ENCODE measurements at places on chromosomes 4 and X. TPM values are rescaled to one million over a fixed set of nuclear protein-coding genes. Genes with fewer than 3 reads are reported as not detected.

Gene TRAM1L1
- polyA plus RNA-seq: 21.9 TPM

Gene RTL5
- 22.7 TPM for polyA plus RNA-seq

Gene POLR2B
- 119 TPM for polyA plus RNA-seq

Gene LRIT3
- polyA plus RNA-seq: 0.82 TPM

Gene VSIG4
- 3.6 TPM for polyA plus RNA-seq

Gene ASB12
- polyA plus RNA-seq: 0.96 TPM

Gene PDE6B
- 50.5 TPM for polyA plus RNA-seq

Gene FAM114A1
- 34.9 TPM for polyA plus RNA-seq

Gene USP17L13
- polyA plus RNA-seq: not detected

Gene USO1
- polyA plus RNA-seq: 75.7 TPM

Gene SLC9B1
- 2.9 TPM for polyA plus RNA-seq

Gene C4orf54
- 0.81 TPM for polyA plus RNA-seq

Gene SMARCA1
- 99.9 TPM for polyA plus RNA-seq

GRCh38 chr4:125940426-125940825, 625.7 kb downstream of the FAT4 start:
- no peak for DNase-seq

- no peak for DNase-seq
Observed at GRCh38 chrX:132855780-132856341, 102.6 kb downstream of the HS6ST2 start.

DNA sequence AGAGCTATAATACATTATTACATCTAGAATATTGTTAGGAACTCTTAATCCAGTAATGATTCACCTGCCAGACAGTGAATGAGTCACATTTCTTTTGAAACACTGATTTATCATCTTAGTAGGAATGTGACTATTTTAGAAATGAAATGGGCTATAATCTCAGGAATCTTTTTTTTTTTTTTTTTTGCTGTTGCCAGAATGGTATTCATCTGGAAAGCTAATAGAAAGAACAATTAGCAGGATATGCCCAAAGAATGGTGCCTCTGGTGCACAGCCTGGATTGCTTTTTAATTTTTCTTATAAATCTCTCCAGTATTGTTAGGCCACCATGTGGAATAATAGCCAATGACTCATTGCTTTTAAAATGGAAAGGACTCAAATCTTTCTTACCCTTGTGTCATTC, 181.1 kb upstream of the SMIM31 start:
- DNase-seq: no peak

GRCh38 chr4:148162519-148162918, 279.7 kb downstream of the NR3C2 start:
- DNase-seq: no peak

DNA sequence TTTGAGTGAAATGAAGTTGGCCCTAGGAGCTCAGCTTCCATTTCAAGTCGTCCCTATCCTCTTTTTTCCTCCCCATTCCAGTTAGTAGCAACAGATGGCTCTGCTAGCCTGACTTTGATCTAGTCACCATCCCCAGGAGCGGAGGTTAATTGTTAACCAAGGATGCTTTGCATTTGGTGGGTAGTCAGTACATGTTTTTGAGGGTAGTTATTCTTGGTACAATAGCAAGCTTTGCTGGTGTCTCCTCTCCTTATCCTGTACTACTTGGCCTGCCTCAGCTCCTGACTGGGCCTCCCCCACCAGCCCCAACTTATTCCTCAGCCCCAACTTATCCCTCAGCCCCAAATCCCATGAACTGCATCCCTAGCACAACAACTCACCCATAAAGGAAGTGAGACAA, 14.8 kb upstream of the RTL5 start:
- no peak for DNase-seq

GRCh38 chrX:53163436-53163835, 61.6 kb downstream of the KDM5C start:
- no peak for DNase-seq

GRCh38 chr4:17491196-17491595, 20.7 kb downstream of the QDPR start:
- DNase-seq: no peak

GRCh38 chrX:111041018-111041462, 55.0 kb upstream of the PAK3 start:
- DNase-seq: no peak

DNA sequence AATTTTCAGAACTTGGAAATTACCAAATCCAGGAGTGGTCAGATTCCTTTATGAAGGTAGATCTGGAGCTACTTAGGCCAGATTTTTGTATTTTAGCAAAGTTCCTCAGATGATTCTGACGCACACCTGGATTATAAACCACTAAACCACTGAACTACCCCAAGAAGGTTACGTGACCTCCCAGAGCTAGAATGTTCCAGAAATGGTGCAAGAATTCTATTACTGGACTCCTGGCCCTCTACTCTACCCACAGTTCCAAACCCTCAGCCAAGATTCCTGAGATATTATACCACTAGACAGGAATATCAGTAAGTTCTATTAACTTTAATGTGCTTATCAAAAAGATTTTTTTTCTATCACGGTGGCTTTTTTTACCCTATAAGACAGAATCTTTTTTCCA, 67.1 kb downstream of the ABCG2 start:
- DNase-seq: no peak

DNA sequence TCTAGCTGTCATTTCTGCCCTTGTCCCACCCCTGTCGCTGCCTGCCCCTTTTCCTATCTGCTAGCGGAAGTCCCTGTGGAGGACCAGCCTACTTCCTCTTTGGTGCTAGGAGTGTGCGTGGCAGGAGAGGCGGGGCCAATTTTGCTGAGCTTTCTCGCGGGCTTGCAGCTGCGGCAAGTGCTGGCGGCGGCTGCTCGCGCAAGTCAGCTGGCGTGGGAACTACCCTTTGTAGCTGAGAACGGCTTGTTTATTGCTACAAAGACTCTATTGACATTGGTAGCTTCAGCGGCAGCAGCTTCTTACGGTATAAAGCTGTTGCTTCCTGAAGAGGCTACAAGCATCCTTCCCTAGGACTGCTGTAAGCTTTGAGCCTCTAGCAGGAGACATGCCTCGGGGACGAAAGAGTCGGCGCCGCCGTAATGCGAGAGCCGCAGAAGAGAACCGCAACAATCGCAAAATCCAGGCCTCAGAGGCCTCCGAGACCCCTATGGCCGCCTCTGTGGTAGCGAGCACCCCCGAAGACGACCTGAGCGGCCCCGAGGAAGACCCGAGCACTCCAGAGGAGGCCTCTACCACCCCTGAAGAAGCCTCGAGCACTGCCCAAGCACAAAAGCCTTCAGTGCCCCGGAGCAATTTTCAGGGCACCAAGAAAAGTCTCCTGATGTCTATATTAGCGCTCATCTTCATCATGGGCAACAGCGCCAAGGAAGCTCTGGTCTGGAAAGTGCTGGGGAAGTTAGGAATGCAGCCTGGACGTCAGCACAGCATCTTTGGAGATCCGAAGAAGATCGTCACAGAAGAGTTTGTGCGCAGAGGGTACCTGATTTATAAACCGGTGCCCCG, at the start of gene MAGEH1:
TSS of gene MAGEH1 (plus strand) at position 138 of the 843 bp plus-strand sequence. CDS start at position 386, 248 bp downstream.
- DNase-seq: no peak

GRCh38 chr4:3465698-3466671, 2.9 kb downstream of the DOK7 start:
- no peak for DNase-seq

DNA sequence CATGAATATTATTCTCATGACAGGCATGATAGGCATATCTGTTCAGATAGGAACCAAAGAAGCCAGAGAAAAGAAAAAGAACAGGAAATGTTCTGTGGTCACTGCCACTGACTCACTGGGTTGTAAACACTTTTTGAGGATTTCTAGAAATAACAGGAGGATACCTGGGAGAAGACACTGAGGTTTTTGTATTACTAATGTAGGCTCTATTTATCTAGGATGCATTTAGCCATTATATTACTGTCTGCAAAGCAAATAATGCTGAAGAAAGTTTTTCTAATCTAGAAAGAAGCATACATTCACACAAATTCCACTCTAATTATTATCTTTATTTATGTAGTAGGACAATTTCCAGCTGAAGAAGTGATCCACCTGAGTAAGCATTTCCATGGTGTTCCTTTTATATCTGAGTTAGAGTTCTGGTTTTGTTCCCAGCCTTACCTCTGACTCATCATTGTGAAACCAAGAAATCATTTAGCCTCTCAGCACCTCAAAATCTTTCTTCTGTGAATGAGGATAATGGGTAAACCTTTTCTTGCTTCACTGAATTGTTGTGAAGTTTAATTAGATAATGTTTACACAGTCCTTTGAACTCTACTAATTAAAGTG, 40.2 kb upstream of the EPGN start:
- DNase-seq: no peak

DNA sequence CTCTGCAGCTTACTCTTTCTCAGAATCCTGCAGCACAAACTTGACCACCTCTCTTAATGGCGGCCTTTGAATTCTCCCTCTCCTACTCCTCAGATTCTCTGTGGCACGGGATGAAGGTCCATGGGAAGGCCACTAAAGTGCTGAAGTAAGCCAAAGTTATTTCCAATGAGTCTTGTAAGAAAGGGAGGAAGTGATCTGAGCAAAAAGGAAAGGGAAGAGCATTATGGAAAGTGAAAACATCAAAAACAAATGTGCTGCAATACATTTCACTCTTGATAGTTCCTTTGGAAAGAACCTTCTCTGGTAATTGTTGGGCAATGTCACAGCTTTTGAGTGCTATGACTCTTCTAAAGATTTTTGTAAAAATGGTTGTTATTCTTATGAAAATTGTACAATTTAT, 54.3 kb upstream of the CAMK2D start:
- no peak for DNase-seq

GRCh38 chr4:7735961-7736360, 203.7 kb downstream of the AFAP1 start:
- no peak for DNase-seq

DNA sequence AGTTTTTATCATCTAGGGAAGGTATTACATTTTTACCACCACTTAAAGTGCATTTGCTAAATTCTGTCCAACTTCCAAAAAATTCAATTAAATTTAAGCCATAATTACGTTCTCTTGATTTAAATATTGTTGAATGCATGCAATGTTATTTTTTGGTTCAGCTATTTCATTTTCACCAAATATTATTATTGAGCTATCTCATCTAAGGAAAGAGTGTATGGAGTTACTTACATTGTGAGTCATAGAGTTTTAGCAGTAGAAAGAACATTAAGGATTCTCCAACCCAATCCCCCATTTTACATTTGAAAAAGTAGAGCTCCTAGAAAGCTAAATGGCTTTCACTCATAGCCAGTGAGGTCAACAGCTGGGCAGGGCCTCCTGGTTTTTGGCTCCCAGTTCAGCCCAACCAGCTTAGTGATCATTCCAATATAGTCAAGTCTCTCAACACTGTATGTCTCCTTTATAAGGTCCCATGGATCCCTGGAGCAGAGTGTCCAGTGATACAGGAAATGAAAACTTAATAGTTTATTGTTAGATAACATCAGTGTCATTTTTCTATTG, 60.5 kb downstream of the NDNF start:
- DNase-seq: no peak

- DNase-seq: no peak
Observed at GRCh38 chr4:38660838-38661237, 3.2 kb upstream of the KLF3 start.

DNA sequence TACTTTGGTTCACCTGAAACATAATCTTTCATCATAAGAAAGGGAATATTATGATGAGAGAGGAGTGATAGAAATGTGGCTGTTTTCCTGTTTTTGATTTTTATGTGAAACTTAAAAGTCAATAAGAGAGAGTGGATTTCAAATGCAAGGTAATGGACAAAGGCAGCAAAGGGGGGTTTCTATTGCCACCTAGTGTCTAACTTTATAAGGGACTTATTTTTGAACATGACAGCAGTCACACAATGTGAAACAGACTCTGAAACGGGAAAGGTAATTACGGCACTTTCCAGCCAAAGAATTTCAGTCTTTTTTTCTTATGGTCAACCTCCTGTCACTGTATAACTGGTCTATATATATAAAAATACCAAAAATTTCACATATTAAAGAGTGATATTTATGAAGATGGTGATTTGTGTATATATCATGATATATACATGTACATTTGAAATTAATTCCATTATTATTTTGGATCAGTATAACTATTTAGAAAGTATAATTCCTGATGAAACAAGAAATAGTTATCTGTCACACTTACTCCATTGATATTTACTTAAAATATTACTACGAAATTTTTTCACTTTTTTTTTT, 127.1 kb downstream of the FBXO8 start:
- peak; percentile 34 for DNase-seq

DNA sequence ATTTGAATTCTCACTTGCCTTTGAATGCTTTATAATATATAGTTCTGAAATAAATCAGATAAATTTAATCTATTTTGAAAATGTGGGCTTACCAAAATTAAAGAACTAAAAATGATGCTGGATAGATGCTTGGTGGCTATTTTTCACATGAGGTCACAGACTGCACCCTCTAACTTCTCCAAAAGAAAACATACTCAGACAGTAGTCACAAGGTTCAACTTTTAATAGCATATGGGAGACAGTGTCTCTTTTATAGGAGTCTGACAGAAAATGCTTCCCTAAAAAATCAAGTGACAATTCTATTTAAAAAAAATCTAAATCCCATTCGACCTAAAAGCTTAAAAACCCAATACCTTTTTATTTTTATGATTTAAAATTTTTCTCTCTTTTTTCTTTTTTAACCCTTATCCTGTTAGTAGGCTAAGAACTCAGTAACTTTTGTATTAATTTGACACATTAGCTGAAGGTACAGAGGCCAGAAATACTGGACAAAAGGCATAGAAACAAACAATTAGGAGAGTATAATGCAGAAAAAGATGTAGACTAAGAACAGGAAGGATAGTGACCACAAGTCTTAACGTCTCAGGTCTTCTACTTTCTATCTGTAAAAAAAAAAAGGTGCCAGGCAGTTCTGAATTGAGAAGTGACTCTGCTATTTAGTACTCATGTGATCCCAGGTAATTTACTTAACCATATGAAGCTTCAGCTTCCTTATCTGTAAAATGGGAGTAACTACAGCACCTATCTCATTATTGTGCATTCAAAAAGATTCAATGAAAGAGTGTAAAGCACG, 7.6 kb downstream of the TIGD4 start:
- DNase-seq: no peak

DNA sequence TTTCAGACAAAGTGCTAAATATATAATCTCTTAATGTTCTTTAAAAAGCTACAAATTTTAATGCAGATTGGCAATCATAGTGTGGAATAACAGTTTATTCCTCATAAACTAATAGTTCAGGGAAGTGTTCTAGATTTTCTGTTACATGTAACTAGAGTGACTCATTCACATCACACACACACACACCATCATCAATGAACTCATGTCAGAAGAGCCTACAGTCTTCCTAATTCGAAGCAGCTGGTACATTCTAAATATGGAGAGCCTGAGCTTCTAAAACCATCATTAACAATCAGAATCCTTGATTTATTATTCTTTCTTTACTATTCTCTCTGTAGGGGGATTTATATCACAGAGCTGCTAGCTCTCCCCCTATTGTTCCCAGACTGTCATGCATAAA, 49.6 kb downstream of the DKK2 start:
- DNase-seq: no peak

- no peak for DNase-seq
Observed at GRCh38 chr4:71254451-71255012, 84.3 kb upstream of the SLC4A4 start.

- no peak for DNase-seq
Observed at GRCh38 chrX:44996277-44996676, 123.3 kb downstream of the KDM6A start.

Data from left renal cortex interstitium (tissue), 4 donors.